ENCODE measurements at places on chromosomes 2 and 18.

DNA sequence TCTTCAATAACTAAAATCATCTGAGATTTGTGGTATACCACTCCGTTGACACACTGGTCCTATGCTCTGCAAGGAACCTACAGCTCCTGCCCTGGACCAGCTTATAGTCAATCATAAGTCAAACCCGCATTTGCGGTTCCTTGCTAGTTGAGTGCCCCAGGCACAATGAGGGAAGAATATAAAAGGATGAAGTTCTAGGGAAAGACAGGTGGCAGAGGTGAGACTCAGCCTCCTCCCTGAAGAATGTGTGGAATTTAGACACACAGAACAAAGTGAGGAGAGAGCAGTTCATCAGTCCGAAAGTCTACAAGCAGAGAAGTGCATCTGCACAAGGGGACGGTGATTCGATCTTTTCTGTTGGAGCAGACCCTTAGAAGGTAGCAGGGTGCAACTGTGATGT is 615.0 kb upstream of the FANCL start:
- no peak for DNase-seq

DNA sequence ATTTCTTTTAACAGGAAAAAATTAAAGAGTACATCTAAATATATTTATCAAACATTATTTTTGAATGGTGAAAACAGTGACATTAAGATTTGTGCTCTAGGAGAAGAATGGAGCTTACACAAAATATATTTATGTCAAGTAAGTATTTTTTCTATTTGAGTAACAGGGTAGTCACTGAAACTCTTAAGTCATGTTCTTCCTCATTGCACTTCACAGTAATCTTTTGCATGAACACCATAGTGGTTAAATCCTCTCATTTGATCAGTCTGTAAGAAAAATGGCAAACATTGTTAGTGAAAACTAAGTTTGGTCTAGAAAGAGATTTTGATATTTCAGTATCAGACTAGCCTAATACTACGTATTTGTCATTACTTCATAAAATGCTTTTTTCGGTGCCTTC is 8.1 kb downstream of the GMCL1 start:
- no peak for DNase-seq

DNA sequence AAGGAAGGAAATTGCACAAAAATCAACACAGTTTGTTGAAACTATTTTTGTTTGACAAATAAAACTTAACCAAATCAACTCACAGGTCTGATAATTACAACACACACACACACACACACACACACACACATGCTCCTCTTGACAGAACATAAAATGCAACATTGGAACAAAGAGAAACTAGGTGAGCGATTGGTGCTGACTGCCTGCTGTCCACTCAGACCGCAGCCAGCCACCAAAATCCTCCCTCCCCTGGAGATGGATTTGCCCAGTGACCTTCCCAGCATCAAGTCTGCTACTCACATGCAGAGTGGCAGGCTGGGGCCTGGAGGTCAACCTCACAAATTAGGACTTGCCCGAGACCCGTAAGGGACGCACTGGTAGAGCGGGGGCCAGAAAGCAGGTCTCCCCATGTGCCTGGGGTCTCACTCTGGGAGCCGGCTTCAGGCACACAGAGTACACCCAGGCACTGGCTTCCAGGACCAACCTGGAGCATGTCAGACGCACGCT is 61.4 kb downstream of the DIPK1C start:
- no peak for DNase-seq

DNA sequence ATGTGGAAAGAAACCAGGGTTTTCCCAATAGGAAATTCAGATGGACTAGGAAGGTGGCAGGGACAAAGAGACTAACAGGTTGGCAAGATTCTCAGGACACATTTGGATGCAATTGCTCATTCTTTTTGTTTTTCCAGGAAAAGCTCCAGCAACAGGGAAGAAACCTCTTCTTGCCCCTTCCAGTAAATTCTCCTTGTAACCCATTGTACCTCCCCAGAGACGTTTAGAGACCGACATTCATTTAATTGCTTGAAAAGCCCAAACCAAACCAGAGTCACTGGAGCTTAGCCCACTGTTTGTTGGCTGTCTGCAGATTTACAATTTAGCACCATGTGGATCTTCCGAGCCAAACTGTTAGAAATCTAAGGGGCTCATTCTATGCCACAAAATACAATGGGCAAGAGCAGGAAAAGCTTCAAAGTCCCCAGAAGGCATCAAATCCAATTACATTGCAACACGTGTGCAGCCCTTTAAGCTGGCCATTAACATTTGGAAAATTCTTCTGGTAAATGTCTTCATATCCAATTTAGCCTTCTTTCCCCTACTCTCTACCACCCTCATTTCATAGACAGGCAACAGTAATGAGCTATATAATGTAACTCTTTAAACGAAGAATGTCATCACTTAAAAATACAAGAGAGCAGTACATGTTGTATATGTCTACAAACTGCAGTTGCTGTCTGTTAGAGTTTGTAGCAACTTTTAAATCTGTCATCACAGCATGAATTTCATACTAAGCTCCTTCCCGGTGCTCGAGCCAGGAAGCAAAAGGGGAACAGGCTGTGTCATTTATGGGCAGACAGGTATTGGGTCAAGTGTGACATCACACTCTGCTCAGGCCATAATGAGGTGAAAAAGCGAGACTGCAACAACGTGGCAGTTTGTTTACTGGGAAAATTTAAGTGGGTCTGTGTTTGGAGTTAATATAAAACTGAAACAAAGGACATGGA is 235.6 kb upstream of the HNRNPA3 start:
- no peak for DNase-seq

DNA sequence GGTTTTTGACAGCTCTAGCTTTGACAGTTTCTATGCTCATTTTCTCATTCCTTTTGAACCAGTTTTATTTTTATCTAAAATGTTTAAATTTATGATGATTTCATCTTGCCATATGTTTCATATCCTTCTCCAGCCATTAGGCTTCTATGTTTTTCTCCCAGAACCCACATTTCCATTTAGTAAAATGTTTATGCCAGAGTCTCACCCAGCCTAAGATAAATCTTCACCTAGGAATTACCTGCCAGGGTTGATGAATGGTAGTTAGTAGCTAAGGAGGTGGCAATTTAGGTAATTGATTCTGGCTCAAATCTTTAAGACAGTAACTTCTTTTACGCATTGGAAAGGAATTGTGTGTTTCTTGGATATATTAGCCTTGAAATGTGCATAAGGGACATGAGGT is 83.6 kb downstream of the PRKRA start:
- no peak for DNase-seq

- no peak for DNase-seq
Observed at GRCh38 chr2:175743011-175743410, 259.1 kb downstream of the LNPK start.

- no peak for DNase-seq
Observed at GRCh38 chr2:159035790-159036411, 67.5 kb downstream of the TANC1 start.

DNA sequence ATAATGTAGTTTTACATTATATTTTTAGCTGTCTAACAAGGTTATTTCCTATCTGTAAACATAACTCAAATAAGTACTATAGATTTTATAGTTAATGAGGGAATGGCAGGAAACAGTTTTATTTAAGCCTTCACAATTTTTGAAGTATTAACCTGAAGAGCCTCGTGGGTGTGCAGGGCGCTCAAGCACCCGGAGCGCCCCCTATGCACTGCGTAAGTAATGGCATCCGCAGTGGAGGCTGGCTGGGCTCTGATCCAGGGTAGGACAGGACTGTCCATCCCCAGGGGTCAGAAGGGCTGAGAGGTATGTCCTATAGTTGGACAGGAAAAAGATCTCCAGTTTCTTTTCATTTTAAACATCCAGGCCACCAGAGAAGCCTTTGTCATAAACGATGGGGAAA is 8.2 kb upstream of the GBX2 start:
- no peak for DNase-seq

GRCh38 chr2:239874636-239875356 is 150.3 kb downstream of the NDUFA10 start:
- no peak for DNase-seq

DNA sequence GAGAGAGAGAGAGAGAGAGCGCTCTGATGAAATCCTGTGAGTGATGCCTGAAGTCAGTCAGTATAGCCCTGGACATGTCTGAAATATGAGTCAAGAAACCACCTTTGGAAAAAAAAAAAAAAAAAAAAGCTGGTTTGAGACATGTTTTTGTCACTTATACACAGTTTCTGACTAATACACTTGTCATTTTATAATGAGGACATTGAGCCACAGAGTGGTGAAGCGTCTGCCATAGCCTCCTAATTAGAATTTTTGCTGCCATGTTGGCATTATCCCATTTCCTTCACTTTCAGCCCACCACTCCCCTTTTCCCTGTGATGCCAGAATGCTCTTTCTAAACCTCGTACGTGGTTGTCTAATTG is 15.7 kb upstream of the MYO3B start:
- no peak for DNase-seq

GRCh38 chr2:102893870-102894269 is 132.0 kb downstream of the TMEM182 start:
- no peak for DNase-seq

DNA sequence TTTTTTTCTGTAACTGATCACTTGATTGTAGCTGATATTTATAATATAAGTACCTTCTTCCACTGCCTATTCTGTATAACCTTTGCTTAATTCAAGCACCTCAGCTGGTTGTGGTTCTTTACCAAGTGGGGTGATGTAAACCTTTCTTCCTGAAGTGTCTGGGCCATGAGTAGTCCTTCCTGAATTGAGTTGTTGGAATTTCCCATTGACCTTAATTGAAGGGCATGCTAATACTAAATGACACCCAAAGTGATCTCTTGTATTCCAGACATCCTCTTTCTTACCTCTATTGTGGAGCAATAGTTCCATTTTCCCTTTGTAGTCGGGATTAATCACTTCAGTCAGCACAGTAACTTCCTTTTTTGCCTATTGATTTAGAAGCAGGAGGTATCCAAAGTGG is 1496.8 kb upstream of the CELF4 start:
- no peak for DNase-seq

GRCh38 chr18:33924576-33924975 is 300.1 kb downstream of the NOL4 start:
- DNase-seq, result no peak

DNA sequence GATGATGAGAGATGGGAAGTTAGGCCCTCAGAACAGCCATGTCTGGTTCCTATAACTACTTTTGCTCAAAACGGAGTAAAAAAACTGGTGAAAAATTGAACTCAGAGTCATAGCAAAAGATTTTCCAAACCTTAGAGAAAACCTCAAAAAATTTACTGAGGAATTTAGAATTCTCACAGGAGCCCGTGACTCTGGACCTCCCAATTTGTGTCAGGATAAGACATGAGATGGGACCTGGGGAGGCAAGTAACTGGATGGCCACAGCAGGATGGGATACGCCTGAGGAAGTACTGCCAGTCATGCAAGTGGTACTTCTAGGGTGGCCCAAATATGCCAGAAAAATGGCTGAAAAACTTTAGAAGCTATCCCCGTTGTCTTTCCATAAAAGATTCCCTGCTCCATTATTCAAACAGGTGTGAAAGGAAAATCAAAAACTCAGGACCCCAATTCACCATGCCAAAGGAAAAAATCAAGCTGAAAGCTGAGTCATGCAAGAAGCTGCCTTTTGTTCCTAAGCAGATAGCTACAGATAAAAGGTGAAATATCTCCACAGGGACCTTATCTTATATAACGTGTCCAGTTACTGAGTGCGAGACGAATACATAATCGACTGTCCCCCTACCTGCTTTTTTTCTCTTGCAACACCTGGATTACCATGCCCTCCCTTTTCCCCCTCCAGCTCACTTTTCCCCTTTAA is 34.1 kb upstream of the LIPG start:
- DNase-seq, result no peak

- DNase-seq, result no peak
Observed at GRCh38 chr18:59950215-59950944, 50.6 kb downstream of the PMAIP1 start.

GRCh38 chr18:58208207-58208932 is 164.3 kb downstream of the NEDD4L start:
- no peak for DNase-seq

DNA sequence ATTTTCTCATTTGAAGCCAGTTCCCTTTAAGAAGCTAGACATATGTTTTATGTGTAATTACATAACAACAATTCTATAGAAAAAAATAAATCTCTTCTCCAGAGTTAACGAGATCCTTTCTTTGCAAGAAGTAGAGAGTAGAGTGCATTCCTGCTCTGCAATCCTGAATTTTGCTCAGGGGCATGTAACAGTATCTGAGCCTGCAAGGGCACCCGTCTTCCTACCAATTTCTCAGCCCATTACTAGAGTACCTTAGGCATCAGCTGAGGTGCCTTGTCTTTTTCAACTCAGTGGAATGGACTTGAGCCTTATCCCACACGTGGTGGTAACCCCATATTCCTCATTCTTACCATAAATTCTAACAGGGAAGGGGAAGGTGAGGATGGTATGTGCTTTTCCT is 205.9 kb downstream of the IKZF2 start:
- DNase-seq, result no peak

- no peak for DNase-seq
Observed at GRCh38 chr2:161873707-161874106, 200.3 kb downstream of the DPP4 start.

GRCh38 chr18:8423051-8423557 is 186.1 kb upstream of the RAB12 start:
- no peak for DNase-seq

DNA sequence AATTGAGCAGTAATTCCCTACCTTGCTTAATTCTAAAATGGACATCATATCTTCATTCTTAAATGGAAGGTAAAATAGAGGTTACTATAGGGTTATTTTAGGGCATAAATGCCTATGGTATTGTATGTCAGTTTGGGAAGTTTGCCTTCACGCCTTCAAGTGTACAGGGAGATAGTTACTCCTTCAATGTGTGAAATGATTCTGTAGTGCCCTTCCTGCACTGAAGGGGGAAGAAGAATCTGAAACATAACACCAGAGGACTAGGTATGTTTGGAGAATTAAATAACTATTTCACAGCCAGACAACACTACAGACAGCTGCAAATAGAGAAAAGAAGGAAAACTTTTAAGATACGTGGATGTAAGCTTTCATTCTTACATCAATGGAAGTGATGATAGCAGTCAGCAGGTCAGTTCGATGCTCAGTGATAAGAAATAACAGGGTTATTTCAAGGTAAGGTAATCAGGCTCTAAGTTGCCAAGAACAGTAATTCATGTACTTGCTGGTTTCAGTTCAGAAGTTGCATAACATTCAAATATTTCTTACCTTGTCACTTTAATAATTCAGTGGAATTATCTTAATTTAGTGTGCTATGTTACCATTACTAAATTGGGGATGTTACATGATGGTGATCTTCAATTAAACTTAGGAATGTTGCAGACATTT is 4.0 kb downstream of the PKP4 start:
- DNase-seq, result no peak

DNA sequence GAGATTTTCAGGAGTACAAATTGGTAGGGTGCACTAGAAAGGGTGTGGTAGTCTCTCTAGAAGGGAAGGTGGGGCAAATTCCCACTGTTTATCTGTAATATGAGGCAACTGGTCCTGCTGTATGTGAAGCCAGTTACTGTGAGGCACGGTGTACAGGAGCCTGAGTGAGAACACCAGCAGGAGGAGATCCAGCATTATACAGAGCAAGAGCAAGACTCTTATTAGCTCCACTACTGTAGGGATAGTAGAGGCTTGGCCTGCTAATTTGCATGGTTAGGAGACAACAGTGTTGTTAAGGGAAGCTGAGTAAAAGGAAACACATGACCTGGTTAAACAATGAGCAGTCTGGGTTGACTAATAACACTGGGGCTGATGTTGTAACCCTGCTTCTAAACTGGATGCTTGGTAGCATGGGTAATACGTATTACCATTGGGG is 76.3 kb upstream of the WDSUB1 start:
- DNase-seq, result no peak
